ENCODE measurements at places on chromosomes 4 and X.

GRCh38 chr4:124713185-124713592 is 657 bp upstream of the ANKRD50 start:
- peak; percentile 90 for DNase-seq

- no peak for DNase-seq
These were observed 176.2 kb upstream of the RBPJ start for GRCh38 chr4:26144526-26145155.

DNA sequence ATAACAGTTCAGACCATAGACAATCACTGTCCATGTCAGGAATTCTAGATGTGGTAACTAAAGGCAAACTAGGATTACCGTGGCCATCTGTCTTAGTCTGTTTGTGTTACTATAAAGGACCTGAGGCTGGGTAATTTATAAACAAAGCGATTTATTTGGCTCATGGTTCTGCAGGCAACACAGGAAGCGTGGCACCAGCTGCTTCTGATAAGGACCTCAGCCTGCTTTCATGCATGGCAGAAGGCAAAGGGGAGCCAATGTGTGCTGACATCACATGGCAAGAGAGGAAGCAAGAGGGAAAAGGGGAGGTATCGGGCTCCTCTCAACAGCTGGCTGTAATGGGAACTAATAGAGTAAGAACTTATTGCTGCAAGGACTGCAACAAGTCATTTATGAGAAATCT is 376.7 kb downstream of the GPM6A start:
- no peak for DNase-seq

- no peak for DNase-seq
These were observed 6.4 kb downstream of the NR3C2 start for GRCh38 chr4:148435654-148436406.

DNA sequence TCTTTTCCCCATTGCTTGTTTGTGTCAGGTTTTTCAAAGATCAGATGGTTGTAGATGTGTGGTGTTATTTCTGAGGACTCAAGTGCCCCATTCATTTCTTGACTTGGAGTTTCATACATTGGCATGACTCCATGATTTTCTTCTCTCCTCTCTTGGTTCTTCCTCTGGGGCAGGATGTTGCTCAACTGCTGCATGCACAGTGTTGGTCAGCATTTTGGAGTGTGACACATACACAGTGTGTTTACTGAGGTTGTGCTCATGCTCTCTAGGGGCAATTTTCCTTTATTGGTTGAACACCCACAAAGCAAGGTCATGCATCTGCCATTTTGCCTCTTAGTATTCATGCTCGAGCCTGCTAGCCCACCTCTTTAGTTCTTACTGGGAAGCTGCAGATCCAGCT is 1993.8 kb downstream of the ARAP2 start:
- DNase-seq = no peak

DNA sequence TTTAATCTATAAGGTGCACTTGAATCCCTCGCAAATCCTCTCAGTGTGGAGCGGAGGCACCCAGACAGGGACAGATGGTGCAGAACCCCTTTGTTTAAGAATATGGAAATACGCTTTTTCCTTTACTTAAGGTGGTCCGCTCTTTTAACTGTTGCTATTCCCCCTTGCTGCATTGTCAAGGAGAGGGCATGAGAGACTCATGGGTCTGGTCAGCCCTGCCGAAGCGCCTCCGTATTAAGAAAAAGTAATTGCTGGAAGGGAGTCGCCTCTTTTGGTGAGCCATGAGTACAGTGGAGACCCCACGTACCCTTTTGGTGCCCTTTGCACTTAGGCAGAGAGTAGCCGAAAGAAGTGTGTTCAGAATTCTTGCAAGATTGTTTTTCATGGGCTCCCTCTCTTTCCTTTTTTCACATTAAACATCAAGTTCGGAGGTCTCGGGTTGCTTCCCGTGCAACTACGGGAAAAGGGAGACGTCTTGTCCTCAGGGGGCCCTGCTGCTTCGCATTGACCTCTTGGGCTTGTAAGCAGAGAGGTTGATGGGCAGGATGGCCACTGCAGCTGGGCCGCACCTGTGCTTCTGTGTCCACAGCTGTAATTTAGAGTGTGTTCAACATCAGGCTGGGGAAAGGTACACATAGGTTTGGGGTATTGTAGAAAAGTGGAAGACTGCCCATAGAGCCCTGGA is 109.6 kb downstream of the SPRY1 start:
- no peak for DNase-seq

- DNase-seq = no peak
These were observed 97.6 kb upstream of the ARSJ start for GRCh38 chr4:114076899-114077570.

GRCh38 chr4:113749178-113749577 is 12.4 kb downstream of the CAMK2D start:
- DNase-seq = no peak

DNA sequence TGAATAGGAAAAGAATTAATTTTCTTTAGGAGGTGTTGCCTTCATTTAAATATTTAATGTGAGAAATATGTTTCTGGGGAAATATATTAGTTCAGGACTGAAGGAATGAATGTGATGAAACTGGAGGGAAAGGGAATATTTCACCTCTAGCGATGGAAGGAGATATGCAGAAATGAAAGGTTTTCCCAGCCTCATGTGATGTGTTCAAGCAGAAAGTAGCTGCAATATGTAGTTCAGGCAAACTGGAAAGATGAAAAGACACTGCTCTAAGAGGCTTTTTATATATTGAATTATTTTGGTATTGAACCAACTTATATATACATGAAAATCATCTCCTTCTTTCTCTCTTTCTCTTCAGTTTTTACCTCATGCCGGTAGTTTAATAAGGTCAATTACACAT is 3.4 kb downstream of the GRID2 start:
- DNase-seq = no peak

DNA sequence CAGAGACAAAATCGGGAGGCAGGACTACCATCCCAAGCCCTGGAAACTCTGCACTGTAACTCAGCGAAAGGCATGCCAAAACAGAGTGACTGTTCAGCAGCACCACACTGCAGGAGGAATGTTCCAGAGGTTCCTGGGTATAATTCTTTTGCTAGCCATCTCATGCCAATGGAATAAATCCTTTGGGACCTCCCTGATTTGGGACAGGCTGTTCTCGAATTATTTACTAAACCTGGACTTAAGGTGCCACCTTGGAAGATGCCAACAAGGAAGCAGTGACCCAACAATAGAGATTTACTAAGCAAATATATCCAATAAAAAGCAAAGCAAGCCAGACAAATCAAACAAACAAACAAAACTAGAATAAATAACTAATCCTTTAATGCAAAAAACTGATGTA is 9.3 kb downstream of the AADAT start:
- no peak for DNase-seq

DNA sequence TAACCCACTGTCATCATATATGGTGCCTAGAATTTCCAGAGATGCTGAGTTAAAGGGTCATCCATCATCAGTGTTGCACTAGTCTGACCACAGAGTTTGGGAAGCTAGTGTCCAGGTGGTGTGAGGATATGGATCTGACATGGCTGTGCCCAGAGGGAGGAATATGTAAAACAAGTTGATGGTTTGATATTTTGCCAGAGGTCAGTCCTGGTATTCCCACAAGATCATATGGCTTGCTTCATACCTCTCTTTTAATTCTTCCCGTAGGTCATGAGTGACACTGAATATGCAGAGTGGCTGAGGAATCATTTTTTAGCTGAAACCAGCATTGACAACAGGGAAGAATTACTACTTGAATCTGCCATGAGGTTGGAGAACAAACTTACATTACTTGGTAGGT is 75.6 kb downstream of the ATP10D start:
- no peak for DNase-seq

DNA sequence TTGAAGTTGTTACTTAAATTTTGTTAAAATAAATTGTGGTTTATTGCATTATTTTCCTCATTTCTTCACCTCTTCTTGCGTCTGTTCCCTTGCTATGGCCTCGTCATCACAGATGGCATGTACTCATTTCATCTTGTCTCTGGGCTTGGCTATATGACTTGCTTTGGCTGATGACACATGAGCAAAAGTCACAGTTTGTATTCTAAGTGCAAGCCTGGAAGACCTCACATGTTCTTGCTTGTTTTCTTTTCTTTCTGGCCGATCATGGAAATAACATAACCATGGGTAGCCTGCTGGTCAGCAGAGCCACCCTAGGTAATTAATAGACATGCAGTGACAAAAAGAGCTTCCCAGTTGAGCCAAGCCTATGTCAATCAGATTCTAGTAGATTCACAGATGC is 527.9 kb downstream of the SPRY1 start:
- DNase-seq = no peak

- DNase-seq = no peak
These were observed 158.2 kb downstream of the PLS3 start for GRCh38 chrX:115719171-115719570.
